Fibroblast of upper back skin (primary cell): ENCODE measurements at places on chromosomes 2 and 18.

- peak; percentile 62 for DNase-seq
Observed at GRCh38 chr2:237497009-237497837, 10.2 kb downstream of the MLPH start.

DNA sequence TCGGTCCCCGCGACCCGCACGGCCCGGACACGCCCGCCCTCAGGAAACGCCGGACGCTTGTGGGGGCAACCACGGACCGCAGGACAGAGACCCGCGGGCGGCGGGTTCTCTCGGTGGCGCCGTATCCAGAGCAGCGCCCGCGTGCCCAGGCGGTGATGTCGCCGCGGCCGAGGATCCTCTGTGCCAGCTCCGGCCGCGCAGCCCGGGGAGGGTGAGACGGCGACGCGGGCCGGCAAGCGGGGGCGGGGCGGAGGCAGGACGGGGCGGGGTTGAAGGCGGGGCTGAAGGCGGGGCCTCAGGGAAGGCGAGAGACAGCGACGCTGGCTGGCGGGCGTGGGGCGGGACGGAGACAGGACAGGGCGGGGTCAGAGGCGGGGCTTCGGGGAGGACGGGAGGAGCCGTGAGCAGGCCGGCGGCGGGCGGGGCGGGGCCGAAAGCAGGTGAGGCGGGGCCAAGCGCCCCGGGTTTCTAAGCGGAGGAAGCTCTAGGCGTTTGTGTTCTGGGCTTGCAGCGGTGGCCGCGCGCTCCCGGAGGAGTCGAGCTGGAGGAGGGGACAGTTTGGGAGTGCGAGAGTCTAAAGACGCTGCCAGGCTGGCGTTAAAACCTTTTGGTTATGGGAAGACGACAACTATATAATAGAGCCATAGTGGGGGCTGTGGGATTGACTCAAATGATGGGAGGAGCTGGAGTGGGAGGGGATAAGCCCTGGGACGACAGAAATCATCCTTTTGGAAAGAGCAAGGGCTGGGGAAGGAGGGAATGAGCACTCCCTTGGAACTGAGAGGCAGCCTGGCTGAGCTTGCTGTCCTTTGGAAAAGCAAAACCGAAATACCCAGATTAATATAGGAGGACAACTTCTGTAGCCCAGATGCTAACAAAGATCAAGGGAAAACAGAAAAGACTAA, at the start of gene DSEL:
DSEL (minus strand) TSS at position 182 of the 905 bp plus-strand sequence. CDS start 2,112 bp downstream, outside the sequence.
- peak; percentile 96 for DNase-seq

DNA sequence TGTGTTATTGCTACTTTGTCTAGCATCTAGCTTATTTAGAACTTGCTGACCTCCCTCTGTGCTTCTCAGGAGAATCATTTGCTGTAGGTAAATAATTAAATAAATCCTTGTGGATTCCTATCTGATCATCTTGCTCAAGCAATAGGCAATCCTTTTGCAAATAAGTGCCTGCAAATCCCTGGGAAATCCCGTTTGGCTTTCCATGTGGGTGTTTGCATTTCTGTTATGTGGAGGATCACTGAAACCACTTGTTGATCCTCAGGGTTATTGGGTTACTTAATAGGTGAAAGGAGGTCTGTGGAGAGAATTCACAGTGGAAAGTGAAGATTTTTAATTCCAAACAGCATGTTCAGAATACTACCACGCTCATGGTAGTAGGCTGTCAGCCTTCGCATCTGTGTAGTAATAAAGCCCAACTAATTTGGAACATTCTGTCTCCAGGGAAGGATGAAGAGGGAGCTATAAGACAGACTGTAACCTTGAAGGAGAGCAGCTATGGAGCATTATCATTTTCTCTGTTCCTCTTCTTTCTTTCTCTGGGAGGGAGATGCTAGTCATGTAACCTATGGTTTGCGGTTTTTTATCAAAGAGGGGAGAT, 72.5 kb downstream of the GULP1 start:
- DNase-seq, result no peak

DNA sequence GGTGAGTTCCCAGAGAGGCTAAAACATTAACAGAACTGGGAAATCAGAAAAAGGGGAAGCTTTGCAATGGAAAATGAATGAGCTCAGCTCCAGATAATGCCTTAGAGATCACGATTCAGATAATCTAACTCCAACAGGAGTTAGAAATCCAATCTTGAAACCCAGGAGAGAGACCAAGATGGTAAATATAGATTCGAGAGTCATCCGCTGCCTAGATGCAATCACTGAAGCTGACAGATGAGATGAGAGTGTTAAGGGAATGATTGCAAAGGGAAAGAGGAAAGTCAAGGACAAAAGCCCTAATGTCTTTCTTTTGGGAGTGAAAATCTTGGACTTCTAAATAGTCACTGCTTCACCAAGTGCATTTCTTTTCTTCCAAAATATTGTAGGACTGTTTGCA, 722.0 kb downstream of the EPHA4 start:
- no peak for DNase-seq

GRCh38 chr2:173696274-173696673, 268.9 kb downstream of the SP3 start:
- DNase-seq, result no peak

DNA sequence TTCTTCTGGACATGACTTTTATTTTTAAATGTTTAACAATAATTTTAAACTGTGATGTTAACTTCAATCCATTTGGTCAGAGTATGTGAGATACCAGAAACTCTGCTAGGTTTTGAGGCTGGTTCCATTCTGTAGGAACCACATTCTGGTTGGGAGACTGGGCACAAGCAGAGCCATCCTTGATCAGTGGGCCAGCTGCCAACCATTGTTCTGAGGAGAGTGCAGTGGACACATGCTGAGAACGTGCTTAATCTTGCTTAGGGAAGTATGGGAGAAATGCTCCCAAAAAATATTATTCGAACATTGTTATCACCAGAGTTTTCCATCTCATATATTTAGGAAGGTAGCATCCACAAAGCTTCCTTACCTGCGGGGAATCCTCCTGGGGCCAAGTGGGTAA, 155.8 kb downstream of the RTN4 start:
- DNase-seq, result no peak

DNA sequence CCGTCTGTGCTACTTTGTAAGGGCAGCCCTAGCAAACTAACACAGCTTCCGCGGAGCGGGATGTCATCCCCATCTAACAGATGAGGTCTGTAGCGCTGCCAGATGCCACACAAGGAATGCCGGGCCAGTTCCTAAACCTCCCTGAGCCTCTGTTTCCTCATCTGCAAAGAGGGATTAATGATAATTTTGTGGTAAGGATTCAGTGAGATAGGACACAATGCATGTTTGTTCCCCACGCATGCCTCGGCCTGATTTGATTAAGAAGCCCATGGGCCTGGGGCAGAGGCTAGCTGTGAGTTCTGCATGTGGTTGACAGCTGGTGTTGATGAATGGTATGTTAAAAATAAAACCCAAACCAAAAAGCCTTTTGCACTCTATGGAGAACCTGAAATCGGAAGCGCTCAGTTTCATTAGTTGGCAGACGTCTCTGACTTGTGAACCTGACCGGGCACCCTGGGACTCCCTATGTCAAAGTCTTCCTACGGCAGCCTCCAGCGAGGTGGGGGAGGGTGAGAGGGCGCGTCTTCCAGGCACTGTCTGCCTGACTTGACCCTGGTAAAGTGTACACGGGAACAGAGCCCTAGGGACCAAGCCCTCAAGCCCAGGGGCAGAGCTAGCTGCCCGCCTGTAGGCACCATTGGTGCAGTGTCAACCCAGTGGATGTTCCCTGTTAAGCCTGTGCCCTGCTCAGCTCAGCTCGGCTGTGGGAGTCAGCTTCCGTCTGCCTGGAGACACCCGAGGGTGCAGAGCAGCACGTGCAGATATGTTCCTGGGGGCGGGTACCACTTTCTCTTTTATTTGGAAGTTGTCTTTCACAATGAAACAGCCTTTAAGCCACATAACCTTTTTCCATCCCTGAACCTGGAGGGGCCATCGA, 14.8 kb upstream of the INHBB start:
- DNase-seq, result no peak

GRCh38 chr2:99634234-99634633, 144.4 kb upstream of the REV1 start:
- DNase-seq, result no peak

- DNase-seq, result peak; percentile 3
Observed at GRCh38 chr2:69509011-69509749, 71.9 kb upstream of the NFU1 start.

GRCh38 chr2:32422133-32422532, 65.3 kb downstream of the BIRC6 start:
- peak; percentile 8 for DNase-seq

DNA sequence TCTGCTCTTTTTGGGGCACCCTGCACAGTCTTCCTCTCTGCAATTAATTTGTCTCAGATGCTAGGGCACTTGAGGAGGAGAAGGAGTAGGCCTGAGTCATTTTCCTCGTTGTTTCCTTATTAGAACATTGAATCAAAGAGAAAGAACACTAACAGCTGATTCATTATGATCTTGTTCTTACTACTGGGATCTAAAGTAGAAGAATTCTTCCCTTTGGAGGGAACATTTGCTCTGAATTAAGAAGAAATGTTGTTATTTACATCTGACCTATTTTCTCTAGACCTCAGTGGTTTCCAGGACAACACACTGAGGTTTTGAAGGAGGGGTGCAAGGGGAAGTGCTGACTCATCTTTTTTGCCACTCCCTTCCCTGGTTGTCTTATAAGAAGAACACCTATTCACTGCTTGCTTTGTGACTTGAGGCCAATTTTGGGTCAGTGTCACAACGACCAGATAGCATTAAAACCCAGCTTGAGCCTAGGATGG, 24.3 kb upstream of the STAT1 start:
- peak; percentile 73 for DNase-seq

DNA sequence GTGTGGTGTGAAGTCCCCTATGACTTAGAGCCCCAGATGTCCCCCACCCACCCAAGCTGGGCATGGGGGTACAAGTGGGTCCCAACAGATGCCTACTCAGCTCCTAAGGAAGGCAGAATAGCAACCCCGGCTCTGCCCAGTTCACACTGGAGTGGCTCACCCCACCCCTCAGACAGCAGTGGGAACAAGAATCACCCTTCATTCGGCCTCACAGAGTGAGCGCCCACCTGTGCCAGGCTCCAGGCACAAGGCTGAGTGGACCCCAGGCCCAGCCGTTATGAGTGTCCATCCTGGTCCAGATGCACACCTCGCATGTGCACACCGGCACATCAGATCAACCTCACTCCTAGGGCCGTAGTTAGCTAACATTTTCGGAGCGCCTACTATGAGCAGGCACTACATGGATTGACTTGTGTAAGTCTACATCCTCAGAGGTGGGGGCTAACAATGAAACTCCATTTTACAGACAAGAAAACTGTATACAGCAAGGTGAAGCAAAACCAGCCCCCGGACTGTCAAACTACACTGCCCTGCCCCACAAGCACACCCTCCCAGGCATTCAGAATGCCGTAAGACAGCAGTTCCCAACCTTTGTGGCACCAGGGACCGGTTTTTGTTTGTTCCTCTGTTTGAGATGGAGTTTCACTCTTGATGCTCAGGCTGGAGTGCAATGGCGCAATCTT, 2.8 kb upstream of the ASTL start:
- DNase-seq, result no peak

DNA sequence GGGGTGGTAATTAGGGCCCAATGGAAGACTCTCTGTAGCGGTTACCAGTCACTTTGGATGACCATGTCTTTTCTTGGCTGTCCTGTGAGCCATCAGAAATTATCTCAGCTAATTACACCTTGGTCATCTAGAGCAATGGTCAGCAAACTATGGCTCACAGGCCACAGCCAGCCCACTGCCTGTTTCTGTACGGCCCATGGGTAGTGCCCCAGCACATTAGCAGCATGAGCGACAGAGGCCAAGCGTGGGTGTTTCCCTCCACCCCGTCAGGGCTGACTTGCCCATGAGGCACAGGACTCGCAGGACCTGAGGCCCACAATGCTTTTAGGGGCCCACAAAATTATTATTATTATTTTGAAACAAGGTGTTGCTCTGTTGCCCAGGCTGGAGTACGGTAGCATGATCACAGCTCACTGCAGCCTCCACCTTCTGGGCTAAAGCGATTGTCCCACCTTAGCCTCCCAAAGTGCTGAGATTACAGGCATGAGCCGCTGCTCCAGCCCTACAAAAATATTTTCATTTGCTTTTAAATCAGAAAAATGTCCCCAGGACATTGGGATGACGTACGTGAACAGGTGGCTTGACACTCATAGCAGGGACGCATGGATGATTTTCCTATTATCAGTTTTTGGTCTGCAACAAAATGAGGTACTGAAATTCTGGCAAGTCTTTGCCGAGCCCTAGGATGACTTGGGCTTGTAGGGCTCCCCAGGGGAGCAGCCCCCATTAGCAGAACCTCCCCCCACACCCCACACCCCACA, 29.3 kb upstream of the CEP68 start:
- no peak for DNase-seq

- DNase-seq, result no peak
Observed at GRCh38 chr2:25281522-25281921, 60.2 kb downstream of the DNMT3A start.

- DNase-seq, result no peak
Observed at GRCh38 chr2:129880309-129880708, 99.2 kb upstream of the RAB6C start.
